ENCODE measurements at places on chromosomes 1 and 21. TPM values are rescaled to one million over a fixed set of nuclear protein-coding genes. Genes with fewer than 3 reads are reported as not detected.

DNA sequence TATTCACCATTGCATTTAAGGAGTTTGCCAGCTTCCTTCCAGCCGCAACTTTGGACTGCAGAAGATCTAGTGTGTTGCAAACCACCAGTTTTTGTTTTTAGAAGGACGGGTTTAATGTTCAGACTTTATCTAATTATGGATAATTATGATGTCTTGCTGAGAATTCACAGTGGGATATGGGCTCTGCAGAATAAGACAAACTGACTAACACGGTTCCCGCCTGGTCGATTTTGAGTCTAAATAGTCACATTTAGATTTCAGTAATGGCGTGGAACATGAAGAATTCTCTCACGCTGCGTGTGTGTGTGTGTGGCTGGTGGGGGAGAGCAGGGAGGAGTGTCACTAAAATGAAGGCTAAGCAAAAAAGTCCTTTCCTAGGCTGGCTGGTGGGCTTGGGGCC is 48.5 kb upstream of the DMRTB1 start:
- DNase-seq: no peak

DNA sequence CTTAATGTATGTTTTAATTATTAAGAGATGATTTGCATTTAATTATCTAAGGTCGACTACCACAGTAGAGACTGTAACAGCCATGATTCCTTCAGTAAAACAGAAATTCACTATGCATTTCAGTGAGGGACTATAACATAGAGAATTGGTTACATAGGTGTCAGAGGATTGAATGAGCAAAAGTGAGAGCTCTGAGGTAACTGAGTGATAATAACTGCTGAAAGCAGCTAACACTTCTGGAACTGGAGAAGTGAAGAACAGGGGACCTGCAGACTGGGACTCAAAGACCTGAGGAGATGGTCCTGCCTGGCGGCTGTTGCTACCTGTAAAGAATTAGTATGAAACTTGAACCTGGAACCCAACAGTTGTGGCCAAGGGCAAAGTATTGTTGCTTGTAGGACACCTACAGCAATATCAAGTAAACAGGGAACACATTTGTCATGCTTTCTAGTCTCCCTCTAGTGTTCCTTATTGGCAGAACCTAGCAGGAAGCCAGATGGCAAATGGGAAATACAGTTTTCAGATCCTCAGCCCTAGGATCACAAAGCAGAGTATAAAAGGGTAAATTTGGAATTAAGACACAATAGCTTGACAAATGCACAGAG is 110.6 kb downstream of the HS2ST1 start:
- peak; percentile 30 for DNase-seq

DNA sequence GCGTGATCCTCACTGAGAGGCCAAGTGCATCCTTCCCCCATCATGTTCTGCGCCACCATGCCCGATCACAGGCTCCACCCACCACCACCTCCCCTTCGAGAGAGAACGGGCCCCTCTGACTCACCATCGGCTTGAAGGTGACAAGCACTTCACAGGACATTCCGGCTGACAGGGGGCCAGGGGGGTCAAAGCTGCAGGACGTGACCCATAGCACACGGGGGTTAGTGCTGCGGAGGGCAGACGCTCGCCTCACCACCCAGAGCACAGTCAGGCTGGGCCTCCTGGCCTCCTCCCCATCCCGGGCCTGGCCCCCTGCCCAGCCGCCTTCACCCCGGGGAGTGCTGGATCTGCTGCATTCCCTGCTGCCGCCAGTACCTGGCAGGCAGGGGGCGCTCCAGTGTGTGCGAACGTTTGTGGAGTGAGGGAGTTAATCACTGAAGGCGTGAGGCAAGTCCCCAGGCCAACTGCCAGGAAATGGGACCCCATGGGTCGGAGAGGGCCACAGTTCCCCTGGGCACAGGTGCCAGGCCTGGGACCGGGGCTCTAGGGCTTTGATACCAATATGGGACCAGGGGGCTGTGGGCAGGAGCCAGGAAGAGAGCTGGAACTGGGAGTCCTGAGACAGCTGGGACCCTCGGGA is 40.9 kb upstream of the TMEM52 start:
- peak; percentile 69 for DNase-seq

VSIG8 gene
- not detected for total RNA-seq

- no peak for DNase-seq
Observed at GRCh38 chr1:248189026-248189425, 8.0 kb upstream of the OR2M3 start.

UMODL1 gene
- total RNA-seq: under 0.01 TPM

DNA sequence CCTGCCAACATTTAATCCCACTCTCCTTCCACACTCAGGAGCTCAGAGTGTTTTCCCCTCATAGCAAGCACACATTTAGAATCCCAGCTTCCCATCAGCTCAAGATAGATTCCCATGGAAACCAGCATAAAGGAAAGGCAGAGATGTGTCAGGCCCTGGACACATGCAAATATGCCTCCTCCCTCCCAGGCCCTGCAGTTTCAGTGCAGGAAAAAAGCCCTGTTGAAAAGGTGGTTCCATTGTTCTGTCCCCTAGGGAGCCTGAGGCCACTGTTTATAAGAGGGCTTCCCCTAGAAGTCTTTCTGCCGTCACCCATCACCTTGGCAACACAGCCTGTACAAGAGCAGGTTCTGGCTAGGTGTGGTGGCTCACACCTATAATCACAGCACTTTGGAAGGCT is 3.6 kb downstream of the CACNA1S start:
- DNase-seq: no peak

CSF3R gene
- not detected for total RNA-seq

DNA sequence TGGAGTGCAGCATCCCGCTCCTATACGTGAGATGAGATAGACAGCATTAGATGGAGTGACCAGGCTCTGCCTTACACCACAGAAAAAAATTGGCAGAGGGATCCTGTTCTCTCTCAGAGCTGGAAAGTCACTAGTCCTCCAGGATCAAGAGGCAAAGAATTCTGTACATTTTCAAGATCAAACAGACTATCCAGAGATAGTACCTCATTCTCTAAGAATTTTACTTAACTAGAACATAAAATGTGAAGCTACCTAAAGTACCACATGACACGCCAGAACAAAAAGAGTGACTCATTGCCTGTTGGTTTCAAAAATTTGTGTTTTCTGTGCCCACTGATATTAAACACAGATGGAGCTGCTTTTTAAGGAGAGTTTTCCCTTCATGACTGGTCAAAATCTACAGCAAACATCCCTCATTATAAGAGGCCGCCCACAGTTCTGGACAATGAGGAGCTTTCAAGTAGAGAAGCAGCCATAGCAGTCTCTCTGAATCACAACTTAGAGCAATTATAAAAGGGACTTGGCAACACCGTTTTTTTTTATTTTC is 32.3 kb downstream of the CD160 start:
- DNase-seq: peak; percentile 81

GRCh38 chr21:41833497-41834115 is 45.5 kb downstream of the PRDM15 start:
- no peak for DNase-seq

ZNF678 gene
- 5.8 TPM for total RNA-seq

CRYAA gene
- total RNA-seq: not detected

- no peak for DNase-seq
Observed at GRCh38 chr1:186681121-186681520, 898 bp upstream of the PTGS2 start.

DNA sequence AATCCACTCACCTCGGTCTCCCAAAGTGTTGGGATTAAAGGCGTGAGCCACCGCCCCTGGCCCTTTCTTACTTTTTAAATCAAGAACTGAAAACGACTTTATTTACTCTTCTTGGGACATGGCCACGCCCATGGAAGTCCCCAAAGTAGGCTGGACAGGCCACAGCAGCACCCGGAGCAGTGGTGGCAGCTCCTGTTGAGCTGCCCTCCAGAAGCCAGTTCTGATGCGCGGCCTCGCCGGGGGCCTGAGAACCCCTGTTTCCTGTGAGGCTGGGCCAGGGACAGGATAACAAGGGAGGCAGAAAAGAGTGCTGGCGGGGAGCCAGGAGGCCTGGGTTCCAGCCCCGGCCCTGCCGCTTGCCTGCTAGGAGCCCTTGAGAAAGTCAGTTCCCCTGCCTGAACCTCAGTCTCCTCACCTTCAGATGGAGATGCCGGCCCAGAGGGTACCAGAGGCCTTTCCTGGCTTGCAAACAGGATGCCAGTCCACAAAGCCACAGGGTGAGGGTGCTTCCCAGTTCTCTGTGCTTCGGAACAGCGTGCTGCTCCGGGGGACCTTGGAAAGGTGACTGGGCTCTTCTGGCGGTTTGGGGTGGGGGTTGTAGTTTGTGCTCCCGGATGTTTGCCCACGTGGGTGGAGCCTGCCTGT is 59.4 kb downstream of the RUNX3 start:
- DNase-seq: no peak

E2F2 gene
- total RNA-seq: 2.2 TPM

LMX1A gene
- not detected for total RNA-seq

DNA sequence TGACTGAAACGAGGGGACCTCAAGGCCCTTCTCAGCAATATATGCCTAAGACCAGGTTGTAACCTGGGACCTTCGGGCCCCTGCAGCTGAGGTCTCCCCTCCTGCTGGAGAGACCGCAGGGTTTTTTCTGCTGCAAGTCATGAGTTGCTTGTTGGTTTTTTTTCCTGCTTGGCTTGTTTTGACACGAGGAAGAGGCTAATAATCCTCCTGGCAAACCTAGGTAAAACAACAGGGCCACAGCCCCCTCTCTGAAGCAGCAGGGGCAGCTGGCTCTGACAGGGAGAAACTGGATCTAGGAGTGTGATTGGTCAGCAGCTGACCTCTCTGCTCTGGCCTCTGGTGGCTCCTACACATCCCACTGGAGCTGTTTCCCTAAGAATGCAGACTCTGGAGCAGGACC is 69.0 kb downstream of the CD34 start:
- DNase-seq: no peak

- DNase-seq: no peak
Observed at GRCh38 chr1:24406788-24407187, 6.8 kb downstream of the STPG1 start.

IVL gene
- total RNA-seq: 0.50 TPM

DNA sequence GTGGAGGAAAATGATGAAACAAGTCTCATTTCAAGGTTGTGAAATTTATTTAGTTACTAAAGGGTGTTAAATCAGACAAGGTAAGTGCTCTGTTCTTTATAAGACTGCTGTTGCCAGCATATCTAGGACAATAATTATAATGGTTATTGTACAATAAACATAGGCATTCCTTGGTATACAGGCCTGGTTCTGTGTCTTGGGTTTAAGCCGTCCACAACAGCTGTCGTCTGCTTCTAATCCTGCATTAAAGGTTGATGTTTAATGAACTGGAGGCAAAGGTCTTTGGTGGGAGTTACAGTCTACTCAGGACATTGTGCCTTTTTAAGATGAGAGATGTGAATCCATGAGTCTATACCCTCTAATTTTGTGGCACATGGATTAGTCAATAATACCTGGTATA is 23.4 kb upstream of the FMO4 start:
- no peak for DNase-seq
